ENCODE measurements at places on chromosomes 16 and 17.

GRCh38 chr16:54980821-54981220 is 50.2 kb downstream of the IRX5 start:
- DNase-seq, result no peak

- DNase-seq, result no peak
Observed at GRCh38 chr17:19270704-19271611, 33.8 kb downstream of the EPN2 start.

GRCh38 chr17:48747445-48748363 is 19.2 kb upstream of the HOXB13 start:
- DNase-seq, result no peak

GRCh38 chr16:87954826-87955225 is 3.6 kb downstream of the BANP start:
- no peak for DNase-seq

GRCh38 chr17:60832151-60832585 is 154.5 kb downstream of the BCAS3 start:
- DNase-seq, result no peak

DNA sequence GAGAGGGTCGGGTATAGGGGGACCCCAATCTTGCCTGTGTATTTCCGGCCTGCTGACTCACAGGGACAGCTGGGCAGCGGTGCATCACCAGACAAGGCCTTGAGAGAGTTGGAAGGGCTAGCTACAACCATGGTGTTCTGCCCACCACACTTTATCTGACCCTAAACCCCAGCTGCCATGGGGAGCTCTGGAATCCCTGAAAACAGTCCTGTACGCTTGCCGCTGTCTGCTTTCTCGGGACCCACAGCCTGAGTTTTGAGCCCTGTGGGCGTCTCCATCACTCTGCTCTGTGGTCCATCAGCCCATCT is 100.4 kb upstream of the GSE1 start:
- DNase-seq, result no peak

DNA sequence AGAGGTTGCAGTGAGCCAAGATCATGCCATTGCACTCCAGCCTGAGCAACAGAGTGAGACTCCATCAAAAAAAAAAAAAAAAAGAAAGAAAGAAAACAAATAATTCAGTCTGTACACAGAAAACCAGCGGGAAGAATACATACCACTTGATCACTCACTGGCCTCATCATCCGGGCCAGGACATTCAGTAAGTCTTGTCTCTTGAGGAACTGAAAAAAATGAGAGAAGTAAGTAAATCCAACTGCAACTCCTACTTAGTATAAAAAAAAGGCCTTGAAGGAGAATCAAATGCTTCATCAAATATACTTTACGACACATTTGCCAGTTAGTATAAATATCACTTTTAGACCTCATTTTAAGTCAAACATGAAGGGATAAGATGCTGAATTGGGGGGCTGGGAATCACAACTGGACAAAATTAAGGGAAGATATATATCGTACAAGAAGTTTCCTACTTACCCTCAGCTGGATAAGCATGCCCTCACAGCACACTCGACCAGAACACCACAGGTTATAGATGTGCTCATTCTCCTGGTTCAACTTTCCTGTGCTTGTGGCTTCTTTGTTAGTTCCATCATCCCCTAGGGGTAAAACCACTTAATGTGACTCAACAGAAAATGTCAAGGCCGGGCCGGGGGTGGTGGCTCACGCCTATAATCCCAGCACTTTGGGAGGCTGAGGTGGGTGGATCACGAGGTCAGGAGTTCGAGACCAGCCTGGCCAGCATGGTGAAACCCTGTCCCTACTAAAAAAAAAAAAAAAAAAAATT is 12.4 kb downstream of the CCDC47 start:
- DNase-seq, result no peak

GRCh38 chr16:15691046-15691445 is 41.0 kb downstream of the NDE1 start:
- no peak for DNase-seq

DNA sequence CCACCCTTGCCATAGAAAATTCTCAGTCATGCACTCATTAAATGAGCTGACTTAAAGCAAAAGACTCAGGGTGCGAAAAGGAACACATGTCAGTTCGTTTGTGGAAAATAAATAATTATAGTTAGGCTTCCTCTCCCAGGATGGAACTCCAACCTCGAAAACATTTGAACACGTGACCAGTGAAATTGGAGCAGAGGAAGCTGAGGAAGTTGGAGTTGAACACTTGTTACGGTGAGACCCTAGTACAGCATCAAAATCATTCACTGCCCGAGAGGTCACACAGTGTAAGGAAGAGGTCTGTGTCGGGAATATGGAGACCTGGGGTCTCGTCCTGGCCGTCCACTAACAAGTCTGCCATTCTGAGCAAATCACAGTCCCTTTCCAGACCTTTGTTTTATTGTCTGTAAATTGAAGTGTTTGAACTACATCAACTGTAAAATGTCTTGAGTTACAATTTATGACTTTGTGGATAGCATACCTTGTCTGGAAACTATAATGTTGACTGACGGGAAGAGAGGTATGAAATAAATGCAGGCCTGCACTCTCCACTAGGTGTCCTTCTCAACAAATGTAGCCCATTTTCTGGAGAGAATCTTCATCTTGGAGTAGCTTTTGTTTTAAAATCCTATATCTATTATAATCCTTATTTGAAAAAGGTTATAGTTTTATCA is 7.7 kb downstream of the PSMD7 start:
- no peak for DNase-seq

Measured in brain pericyte (primary cell).